Stimulated activated CD4-positive, alpha-beta T cell treated with anti-CD3 and anti-CD28 coated beads, Interleukin-4, amount 100 ng/mL, for 1 hour (primary cell): ENCODE measurements at places on chromosomes 11 and 22.

- no peak for DNase-seq
Measured at GRCh38 chr11:12213883-12214282, 103.5 kb downstream of the MICAL2 start.

GRCh38 chr22:42202048-42202447 lies 68.4 kb downstream of the TCF20 start:
- no peak for DNase-seq

DNA sequence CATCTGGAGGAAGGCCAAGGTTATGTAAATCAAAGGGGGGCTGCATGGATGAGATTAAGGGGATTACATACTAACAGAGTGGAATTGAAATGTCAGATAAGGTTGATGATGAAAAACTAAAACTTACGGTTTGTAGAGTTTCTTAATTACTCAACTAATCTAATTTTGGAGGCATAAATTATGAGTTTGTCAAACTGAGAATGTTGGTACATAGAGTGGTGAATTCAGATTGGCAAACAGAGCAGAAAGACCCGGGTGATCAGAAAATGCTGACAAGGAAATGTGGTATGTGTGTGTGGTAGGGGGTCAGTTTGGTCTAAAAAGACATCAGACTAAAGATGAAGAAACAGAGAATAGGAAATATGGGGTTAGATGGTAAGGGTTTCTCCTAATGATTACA lies 11.0 kb downstream of the MS4A6E start:
- no peak for DNase-seq

DNA sequence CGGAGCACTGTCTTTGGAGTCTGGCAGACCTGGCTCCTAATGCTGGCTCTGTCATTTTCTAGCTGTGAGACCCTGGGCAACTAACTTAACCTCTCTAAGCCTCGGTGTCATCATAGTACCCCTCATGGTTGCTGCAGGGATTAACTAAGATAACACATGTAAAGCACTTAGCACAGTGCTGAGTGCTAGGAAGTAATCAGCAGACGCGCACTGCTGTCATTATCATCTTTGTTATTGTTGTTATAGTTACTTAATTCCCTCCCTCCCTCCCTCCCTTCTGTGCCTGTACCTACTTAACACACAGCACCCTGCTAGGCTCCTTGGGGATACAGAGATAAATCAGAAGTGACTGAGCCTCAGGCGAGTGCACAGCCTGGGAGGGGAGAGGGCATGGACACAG lies 104.7 kb upstream of the PITPNB start:
- DNase-seq: no peak

- DNase-seq: peak; percentile 78
Measured at GRCh38 chr11:124622531-124623451, at the start of gene TBRG1. TSS of gene TBRG1 (plus strand) at chr11:124622864. CDS start at chr11:124623084, 220 bp downstream.

DNA sequence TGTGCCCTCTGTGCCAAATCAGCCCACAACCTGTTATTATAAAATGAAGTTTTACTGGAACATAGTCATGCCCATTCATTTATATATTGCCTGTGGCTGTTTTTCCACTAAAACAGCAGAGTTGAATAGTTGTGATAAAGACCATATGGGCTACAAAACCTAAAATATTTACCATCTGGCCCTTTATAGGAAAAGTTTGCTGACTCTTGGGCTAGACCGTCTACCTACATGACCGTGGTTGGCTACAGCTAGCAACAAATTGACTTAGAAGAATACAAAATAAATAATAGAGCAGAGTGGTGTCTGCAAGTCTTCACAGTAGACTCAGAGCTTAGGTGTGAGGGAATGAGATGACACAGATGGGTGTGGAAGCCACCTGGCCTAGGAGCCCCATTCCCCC lies 11.2 kb upstream of the IL18BP start:
- no peak for DNase-seq

DNA sequence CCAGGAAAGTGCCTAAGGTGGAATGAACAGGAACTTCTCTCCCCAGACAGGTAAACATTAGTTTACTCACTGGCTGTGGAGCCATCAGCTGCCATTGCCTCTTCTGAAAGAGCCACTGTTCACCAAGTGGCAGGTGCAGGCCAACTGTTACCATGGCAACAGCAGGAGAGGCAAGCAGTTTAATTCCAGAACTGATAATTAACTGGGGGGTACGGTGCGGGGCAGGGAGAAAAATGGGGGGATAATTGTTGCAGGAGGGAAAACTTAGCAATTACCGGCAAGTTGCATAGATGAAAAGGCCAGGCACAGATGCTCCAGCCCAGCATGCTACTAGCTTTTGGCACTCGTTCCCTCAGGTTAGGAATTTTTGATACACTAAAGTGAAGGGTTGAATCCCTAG lies 85.1 kb downstream of the TRIM44 start:
- DNase-seq: no peak

DNA sequence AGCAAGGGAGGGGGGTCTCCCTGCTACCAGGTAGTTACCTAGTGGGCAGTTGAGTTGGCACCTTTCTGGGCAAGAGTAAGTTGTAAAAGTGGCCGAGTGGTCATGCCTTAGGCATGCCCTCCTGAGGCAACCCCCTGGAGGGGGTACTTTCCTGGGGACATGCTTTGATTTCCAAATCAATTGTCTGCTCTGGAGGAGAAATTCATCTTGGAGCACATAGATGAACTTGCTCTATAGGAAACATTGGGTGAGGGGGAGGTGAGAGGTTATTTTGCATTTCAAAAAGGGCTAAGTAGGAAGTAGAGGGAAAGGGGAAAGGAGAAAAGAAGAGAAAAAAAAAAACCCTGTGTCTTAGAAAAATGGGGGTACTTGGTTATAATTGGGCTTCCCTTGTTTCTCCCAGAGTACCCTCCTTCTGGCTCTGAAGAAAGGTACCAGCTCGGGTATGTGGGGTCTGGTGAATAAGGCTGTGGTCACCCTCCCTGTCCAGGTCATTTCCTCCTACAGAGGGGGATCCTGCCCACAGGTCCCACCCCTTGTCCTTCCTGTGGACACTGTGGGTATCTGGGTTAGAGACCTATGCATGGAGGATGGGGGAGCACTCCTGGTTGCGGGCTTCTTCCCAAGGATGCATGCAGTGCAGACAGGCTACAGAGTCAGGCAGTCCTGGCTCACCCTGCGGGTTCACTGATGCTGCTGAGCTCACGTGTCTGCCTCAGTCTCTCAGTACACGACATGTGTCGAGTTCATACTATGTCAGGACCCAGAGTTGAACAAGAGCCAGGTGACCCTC lies 193.5 kb downstream of the MYO18B start:
- DNase-seq: no peak
